A549 treated with CORT108297 at 1 μM for 4 hours (cell line): ENCODE measurements at places on chromosomes 3 and 15. TPM values are rescaled to one million over a fixed set of nuclear protein-coding genes. Genes with fewer than 3 reads are reported as not detected.

CFAP100 gene
- total RNA-seq: not detected in 5 replicates

RYR3 gene
- total RNA-seq: 0.01 to 0.13 TPM (median 0.02 TPM) in 5 replicates

ATP13A5 gene
- not detected in 5 replicates for total RNA-seq

ARNT2 gene
- 14.5 to 18.7 TPM (median 17.0 TPM) in 5 replicates for total RNA-seq

IGSF10 gene
- total RNA-seq: 0.35 to 0.78 TPM (median 0.53 TPM) in 5 replicates

P2RY14 gene
- total RNA-seq: not detected in 5 replicates

MRPL3 gene
- 90.5 to 114 TPM (median 91.6 TPM) in 5 replicates for total RNA-seq

MEX3B gene
- total RNA-seq: 4.3 to 6.5 TPM (median 5.2 TPM) in 5 replicates

CD200 gene
- total RNA-seq: not detected in 5 replicates

PTPRG gene
- total RNA-seq: 1.6 to 2.8 TPM (median 2.6 TPM) in 5 replicates

SEC22A gene
- 19.6 to 23.8 TPM (median 20.1 TPM) in 5 replicates for total RNA-seq

EAF2 gene
- total RNA-seq: 1.5 to 2.9 TPM (median 2.3 TPM) in 5 replicates

CHRM5 gene
- total RNA-seq: 0.02 TPM in 3 of 5 replicates, not detected in the others

LINGO1 gene
- total RNA-seq: 8.5 to 13.7 TPM (median 9.8 TPM) in 5 replicates

MASP1 gene
- 0.09 TPM in 1 of 5 replicates, not detected in the others for total RNA-seq

GRK7 gene
- not detected in 5 replicates for total RNA-seq

A4GNT gene
- not detected in 5 replicates for total RNA-seq

RTP3 gene
- not detected in 5 replicates for total RNA-seq

RHOV gene
- 4.2 to 6.7 TPM (median 6.0 TPM) in 5 replicates for total RNA-seq

AP3B2 gene
- 0.57 to 0.94 TPM (median 0.74 TPM) in 5 replicates for total RNA-seq

CHRNB4 gene
- total RNA-seq: 0.76 to 1.3 TPM (median 1.0 TPM) in 5 replicates

ITGB5 gene
- total RNA-seq: 350 to 465 TPM (median 432 TPM) in 5 replicates

TEX55 gene
- total RNA-seq: not detected in 5 replicates

HESX1 gene
- total RNA-seq: 0.12 to 0.43 TPM (median 0.24 TPM) in 4 of 5 replicates, not detected in the other

TGM5 gene
- total RNA-seq: not detected in 5 replicates

FEZF2 gene
- total RNA-seq: not detected in 5 replicates

WNT5A gene
- total RNA-seq: 0.76 to 1.2 TPM (median 0.95 TPM) in 5 replicates

EID1 gene
- 98.8 to 141 TPM (median 109 TPM) in 5 replicates for total RNA-seq

PIF1 gene
- 12.6 to 23.0 TPM (median 19.2 TPM) in 5 replicates for total RNA-seq

UQCC5 gene
- total RNA-seq: 59.6 to 74.1 TPM (median 64.1 TPM) in 5 replicates

GOLGA6A gene
- 0.05 to 0.10 TPM (median 0.06 TPM) in 4 of 5 replicates, not detected in the other for total RNA-seq

GABRA5 gene
- total RNA-seq: 83.6 to 131 TPM (median 112 TPM) in 5 replicates

GNAT1 gene
- 0.06 TPM in 1 of 5 replicates, not detected in the others for total RNA-seq

CBLB gene
- total RNA-seq: 14.7 to 21.2 TPM (median 17.3 TPM) in 5 replicates

ABHD14A gene
- 13.2 to 16.8 TPM (median 15.4 TPM) in 5 replicates for total RNA-seq

ANKRD34C gene
- total RNA-seq: not detected in 5 replicates

POLG gene
- total RNA-seq: 43.9 to 58.3 TPM (median 55.5 TPM) in 5 replicates

ANKUB1 gene
- total RNA-seq: 0.06 TPM in 1 of 5 replicates, not detected in the others

FETUB gene
- total RNA-seq: 0.10 to 0.25 TPM (median 0.16 TPM) in 4 of 5 replicates, not detected in the other

TTC23 gene
- 8.9 to 13.9 TPM (median 11.1 TPM) in 5 replicates for total RNA-seq

TXNRD3 gene
- total RNA-seq: 5.9 to 6.9 TPM (median 6.5 TPM) in 5 replicates

PLSCR2 gene
- not detected in 5 replicates for total RNA-seq
